ENCODE measurements at places on chromosomes 12 and 14.

DNA sequence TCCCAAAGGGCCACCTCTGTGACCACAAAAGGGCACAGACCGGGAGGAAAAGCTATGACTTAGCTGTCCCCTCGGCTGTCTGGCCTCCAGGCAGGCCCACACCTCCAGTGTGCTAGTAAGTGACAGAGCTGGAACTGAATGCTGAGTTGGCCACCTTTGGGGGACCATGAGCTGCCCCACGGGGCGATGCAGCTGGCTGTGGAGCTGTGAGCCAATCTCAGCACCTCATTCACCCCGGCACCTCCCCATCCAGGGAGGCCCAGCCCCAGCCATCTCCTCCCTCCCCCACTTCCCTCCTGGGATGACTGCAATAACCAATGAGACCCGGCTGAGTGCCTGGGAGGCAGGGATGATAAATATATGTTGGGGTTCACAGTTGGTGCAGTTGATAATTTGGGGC, 12.2 kb upstream of the TESC start:
- DNase-seq: peak; percentile 50

- no peak for DNase-seq
Measured at GRCh38 chr12:34395056-34396005, 373.0 kb downstream of the ALG10 start.

- peak; percentile 55 for DNase-seq
Measured at GRCh38 chr14:77375973-77376770, 722 bp downstream of the TMED8 start.

DNA sequence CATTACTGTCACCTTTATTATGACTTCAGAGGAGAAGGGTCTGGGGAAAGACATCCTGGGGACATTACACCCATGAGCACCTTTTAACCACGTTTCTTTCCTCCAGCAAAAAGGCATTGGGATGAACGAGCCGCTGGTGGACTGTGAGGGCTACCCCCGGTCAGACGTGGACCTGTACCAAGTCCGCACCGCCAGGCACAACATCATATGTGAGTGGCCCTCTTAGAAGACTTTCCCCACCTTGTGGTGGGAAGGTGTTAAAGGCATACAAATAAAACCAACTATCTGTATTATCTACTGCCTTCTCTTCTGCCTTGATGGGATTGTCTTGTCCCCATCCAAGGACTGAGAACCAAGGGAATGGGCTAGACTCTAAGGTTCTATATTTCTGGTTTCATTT, 6.0 kb downstream of the PSMD9 start:
- DNase-seq: peak; percentile 41

DNA sequence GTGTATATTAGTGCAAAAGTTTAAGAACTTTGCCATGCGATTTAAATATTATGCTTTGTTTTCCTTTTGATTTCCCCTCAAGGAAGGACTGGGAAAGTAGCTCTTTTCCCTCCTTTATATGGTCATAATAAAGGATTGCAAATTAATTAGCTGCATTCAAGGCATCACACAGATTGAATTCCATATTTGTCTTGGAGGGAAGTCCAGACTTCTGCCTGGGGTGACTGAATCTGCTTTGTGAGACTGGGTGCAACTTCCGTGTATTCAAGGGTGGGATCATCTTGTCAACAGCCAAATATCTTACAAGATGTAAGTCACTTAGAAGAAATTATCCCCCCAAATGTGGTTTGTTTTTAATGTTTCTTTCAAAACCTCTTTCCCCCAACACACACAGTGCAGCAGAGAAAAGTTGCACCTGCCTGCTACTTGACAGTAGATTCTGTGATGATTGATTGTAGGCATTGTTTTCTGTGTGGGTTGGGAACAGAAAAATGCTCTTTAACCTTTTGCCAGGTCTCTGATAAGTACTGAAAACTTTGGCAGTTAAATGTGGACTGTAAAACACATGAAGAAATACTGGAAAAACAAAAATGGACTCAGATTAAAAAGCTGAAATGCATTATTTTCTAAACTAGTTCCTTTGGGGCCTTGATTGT, 28.4 kb downstream of the STK38L start:
- peak; percentile 79 for DNase-seq

- no peak for DNase-seq
Measured at GRCh38 chr14:64954491-64955240, 12.1 kb upstream of the GPX2 start.

GRCh38 chr14:63855281-63855680, 2.5 kb downstream of the SYNE2 start:
- no peak for DNase-seq

Data from DMS53 (cell line).